Femur (tissue), 1 donor: ENCODE measurements at places on chromosomes 4 and X.

GRCh38 chrX:12304261-12304660 is 166.0 kb downstream of the FRMPD4 start:
- no peak for DNase-seq

DNA sequence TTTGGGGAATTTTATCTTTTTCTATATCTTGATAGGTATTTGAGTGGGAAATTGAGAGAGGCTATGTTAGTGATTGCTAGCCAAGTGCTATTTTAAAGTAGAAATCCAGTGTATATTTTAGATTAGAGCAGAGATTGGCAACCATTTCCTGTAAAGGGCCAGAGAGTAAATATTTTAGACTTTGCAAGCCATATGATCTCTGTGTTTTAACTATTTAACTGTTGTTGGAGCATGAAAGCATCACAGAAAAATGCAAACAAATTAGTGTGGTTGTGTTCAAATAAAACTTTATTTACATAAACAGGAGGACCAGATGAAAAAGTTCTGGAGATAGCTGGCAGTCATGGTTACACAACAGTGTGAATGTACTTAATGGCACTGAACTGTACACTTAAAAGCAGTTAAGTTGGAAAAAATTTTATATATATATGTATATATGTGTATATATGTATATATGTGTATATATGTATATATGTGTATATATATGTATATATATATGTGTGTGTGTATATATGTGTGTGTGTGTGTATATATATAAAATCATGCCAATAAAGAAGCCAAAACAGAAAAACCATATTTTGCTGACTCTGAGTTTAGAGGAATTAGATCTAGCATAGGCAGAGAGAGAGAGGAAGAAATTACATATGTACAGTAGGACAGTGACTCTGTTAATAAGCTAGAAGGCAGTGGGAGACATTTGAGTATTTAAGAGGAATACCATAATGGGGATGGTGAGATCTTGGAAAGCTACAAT is 83.4 kb downstream of the TMEM164 start:
- no peak for DNase-seq

DNA sequence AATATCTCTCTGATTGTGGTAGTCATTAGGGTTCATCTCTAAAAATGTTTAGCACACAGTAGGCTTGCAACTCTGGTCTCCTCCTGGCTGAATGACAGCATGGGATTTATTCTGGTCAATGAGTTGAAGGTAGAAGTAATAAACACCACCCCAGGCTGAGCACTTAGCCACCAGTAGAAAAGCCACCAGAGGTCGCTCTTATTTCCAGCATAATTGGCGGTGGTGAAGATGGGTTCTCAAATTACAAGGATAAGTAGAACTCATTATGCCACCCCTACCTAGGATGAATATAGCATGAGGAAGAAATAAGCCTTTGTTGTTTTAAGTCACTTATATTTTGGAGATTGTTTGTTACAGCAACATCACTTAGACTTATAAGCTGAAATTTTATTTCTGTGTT is 302.7 kb downstream of the GPM6A start:
- no peak for DNase-seq

GRCh38 chr4:6179362-6179761 is 21.0 kb downstream of the JAKMIP1 start:
- no peak for DNase-seq

GRCh38 chrX:9824554-9824953 is 38.3 kb downstream of the SHROOM2 start:
- no peak for DNase-seq

DNA sequence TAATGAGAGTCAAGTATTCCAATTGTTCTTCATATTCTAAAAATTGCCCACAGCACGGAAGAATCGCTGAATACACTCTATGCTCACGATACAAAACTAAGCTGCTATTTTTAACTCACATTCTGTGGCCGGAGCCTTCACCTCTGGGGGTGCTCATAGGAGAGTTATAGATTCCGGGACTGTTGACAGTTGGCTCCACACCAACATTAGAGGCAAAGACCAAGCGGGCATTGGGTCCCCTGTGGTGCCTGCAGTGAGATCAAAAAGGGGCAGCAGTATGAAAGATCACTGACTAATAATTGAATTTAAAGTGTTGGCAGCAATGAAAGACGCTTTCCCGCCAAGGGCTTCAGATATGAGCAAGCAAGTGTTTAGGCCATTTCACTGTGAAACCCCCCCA is 146.0 kb downstream of the TMEM144 start:
- no peak for DNase-seq

DNA sequence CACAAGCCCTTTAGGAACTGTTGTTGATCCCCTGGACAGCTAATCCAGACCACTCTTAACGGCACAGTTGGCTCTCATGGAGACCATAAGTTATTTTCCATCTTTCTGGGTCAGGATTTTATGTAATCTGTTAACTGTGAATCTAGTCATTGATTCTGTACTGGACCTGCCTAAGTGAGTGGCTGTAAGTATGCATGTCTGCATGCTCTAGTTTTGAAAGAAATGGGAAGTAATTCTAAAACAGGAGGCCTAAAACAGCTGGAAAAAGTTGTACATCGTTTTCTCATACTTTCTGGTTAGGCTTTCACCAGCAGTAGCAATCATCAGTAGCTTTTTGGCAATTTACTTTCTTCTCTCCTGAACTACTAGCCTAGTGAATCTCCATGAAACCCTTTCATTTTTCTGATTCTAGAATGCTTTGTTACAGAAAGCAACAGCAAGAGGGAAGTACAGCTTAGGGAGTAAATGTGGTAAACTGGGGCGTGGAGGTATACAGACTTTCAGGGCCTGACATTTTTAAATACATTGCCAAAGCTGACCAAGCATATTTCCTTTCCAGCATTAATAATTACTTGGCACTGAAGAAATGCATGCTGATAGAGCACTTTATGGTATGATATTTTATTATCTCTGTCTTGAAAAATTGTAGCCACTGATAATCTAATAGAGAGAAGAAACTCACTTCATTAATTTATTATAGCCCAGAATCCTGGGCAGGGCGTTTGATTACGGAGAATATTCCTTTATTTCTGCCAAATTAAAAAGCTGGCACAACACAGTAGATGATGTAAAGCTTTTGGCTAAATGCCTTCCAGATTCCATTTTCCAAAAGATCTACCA is 202.7 kb downstream of the BANK1 start:
- DNase-seq = no peak

- peak; percentile 36 for DNase-seq
These were observed at the start of gene DAPP1 for GRCh38 chr4:99816545-99817308. Gene DAPP1, plus strand, starts transcription at chr4:99816827. Its CDS starts 87 bp downstream, at chr4:99816914.
